ENCODE measurements at places on chromosomes 1 and 21. TPM values are rescaled to one million over a fixed set of nuclear protein-coding genes. Genes with fewer than 3 reads are reported as not detected.

DNA sequence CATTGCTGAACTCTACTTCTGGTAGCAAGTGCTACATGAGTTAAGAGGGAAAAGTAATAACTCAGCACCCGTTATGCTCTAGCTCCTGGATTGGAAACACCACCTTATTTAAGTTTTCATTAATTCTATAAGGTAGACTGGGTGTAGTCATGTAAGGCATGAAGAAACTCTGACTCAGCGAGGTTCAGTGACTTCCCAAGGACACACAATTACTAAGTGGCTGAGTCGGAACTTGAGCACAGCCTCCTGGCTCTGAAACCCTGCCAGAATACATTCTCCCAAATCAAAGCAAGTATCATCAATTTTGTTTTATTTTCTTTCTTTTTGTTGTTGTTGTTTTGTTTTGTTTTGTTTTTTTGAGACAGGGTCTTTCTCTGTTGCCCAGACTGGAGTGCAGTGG is 29.1 kb upstream of the SCCPDH start:
- no peak for DNase-seq

DNA sequence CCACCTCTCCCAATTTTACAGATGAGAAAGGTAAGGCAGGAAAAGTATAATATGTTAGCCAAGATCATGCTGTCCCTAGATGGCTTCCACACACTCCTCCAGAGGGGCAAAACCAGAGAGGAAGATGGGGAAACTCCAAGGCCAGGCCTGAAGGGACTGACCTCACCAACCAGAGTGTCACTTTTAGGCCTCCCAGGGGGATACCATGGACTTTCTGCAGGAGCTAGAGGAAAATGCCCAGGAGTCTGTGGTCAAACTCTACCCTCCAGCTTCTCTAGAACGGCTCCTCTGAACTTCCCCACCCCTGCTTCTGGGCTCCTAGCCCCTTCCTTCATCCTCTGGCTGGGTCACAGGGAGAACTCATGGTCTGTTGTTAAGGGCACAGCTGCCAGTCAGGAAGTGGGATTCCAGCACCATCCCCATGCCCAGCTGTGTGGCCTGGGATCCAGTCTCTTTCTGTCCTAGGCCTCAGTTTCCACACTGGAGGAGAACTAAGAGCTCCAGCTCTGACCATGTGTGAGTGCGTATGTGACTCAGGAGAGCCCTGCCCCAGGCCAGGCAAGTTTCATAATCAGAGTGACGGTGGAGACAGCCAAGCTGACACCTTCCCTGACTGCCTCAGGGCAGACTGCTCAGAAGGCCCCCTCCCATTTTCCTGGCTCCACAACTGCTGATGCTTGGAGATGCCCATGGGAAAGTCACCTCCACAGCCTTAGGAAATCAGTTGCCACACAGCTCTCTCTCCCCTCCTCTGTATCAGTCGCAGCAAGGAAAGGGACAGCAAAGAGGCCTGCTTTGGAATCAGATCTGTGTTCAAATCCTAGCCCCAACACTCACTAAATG is 1.9 kb downstream of the IGSF8 start:
- DNase-seq: no peak

The SGIP1 gene
- 14.0 TPM for total RNA-seq

DNA sequence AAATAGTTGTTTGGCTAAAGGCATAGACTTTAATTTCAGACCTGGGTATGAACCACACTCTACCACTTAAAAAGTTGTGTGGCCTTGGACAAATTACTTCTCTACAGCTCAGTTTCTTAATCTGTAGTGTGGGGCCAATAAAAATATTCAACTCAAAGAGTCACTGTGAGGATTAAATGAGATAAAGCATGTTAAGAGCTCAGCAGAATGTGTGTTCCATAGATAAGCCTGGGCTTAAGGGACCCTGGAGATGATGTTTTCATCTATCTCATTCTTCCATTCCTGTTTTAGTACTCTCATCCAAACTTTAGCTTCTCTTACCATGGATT is 17.7 kb downstream of the S100A10 start:
- DNase-seq: no peak

DNA sequence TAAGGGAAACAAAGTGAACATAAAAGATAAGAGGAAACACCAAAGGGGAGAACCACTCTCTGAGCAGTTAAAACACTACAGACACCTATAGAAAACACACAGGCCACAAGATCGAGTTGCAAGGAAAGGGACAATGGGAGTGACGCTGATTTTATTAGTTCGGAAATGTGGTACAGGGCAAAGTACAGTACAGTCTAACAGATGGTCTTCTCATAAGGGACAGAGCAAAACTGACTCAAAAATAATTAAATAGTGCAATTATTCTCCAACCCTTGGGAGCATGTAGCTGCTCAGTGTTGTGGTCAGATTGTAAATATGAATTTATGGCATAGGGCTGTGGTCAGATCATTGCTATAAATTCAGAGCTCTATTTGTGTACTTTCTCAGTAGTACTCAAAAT is 352.0 kb downstream of the USH2A start:
- no peak for DNase-seq

The SUSD4 gene
- 26.3 TPM for total RNA-seq

The RAB25 gene
- 52.1 TPM for total RNA-seq

GRCh38 chr1:198860371-198860770 is 221.5 kb downstream of the PTPRC start:
- DNase-seq: no peak

DNA sequence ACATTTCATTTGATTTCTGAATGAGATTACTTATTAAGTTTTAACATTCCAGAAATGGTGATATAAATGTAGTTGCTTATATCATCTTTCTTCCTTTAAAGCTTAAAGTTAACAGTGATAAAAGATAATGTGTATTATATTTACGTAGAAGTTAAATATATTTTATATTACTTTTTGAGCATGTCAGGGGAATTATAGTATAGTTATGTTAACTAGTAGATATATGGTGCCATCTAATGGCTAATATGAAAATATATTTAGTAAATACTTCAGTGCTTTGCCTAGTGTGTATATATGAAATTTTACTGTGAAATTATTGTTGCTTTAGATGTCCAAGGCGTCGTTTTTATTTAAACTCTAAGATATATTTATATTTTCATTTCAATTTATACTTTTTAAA is 51.5 kb downstream of the SYT14 start:
- DNase-seq: no peak

- DNase-seq: no peak
Observed at GRCh38 chr1:224160171-224160682, 22.8 kb upstream of the DEGS1 start.

GRCh38 chr21:33383056-33383888 is 19.9 kb upstream of the IFNGR2 start:
- no peak for DNase-seq

DNA sequence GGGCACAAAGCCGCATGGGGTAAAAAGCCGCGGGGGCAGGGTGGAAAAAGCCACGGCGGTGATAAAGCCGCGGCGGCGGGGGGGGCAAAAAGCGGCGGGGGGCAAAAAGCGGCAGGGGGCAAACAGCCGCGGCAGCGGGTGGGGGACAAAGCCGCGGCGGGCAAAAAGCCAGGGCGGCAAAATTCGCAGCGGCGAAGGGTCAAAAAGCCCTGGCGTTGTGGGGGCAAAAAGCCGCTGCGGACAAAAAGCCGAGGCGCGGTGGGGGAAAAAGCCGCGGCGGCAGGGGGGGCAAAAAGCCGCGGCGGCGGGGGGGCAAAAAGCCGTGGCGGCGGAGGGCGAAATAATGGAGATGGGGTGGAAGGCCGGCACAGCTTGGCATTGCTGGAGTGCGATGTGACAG is 3902.9 kb downstream of the SRGAP2C start:
- no peak for DNase-seq

- DNase-seq: no peak
Observed at GRCh38 chr1:211610779-211611556, 32.0 kb upstream of the SLC30A1 start.

The TDRD5 gene
- not detected for total RNA-seq

- DNase-seq: no peak
Observed at GRCh38 chr1:99004254-99004860, 304 bp downstream of the PLPPR5 start.

DNA sequence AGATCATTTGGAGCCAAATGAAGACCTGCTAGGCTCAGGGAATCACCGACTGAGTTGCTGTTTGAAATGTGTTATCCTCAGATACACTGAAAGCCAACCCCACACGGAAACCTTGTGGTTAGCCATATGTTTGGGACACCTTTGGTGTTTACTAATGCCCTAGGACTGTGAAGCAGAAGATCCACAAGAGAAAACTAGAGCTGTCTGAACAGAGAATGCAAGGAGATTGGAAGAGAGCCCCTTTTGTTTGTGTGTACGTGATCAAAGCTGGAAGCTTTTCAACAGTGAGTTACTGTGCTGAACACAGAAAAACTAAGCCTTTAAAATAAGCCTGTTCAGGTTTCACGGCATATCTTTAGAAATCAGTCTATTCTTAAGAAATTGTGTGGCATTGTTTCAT is 908.2 kb upstream of the ADGRL2 start:
- DNase-seq: no peak

GRCh38 chr1:57551476-57551875 is 127.6 kb upstream of the DAB1 start:
- DNase-seq: no peak

The SELE gene
- total RNA-seq: 11.5 TPM

DNA sequence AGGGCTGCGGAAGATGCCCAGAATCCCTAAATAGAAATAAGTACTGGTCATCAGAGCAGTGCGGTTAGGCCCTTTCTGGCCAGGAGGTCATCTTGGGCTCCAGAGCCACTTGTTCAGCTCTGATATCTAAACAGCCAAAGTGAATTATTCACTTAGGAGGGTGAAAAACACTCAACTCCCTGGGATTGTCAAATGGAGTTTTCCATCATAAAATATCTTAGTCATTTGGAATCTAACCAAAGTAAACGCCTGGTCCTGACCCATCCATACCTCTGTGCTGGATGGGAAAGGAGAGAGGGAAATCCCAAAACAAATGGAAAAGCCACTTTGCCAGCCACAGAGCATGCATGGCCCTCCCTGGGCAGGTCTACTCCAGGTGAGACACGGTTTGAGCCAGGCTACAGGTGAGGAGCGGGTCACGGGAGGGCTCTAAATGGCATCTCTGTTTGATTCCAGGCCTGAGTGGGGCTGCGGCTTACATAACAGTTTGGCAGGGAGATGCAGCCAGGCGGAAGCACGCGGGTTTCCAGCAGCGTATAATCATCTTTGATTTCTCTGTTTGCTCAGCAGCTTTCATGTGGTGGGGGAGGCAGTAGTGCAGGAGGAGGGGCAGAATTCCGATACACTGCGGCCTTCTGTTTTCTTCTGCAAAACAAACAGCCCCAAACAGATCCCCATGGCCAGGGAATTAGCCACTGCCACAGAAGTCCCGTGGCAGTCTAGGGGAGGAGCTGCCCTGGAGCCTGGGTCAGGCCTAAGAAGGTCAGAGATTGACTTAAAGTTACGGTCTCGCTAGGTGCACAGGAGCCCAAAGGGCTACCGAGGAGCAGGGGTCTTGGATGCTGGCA is 59.1 kb upstream of the ZNF648 start:
- no peak for DNase-seq

The VASH2 gene
- 4.2 TPM for total RNA-seq

The CYP2J2 gene
- total RNA-seq: 0.74 TPM

The GBP5 gene
- 4.2 TPM for total RNA-seq

GRCh38 chr1:55043011-55043410 is 3.7 kb downstream of the PCSK9 start:
- DNase-seq: no peak

The TNNT2 gene
- 9.8 TPM for total RNA-seq

The ATP6V1G3 gene
- not detected for total RNA-seq

The DYNLT4 gene
- total RNA-seq: not detected

The TMEM61 gene
- total RNA-seq: 3.4 TPM

DNA sequence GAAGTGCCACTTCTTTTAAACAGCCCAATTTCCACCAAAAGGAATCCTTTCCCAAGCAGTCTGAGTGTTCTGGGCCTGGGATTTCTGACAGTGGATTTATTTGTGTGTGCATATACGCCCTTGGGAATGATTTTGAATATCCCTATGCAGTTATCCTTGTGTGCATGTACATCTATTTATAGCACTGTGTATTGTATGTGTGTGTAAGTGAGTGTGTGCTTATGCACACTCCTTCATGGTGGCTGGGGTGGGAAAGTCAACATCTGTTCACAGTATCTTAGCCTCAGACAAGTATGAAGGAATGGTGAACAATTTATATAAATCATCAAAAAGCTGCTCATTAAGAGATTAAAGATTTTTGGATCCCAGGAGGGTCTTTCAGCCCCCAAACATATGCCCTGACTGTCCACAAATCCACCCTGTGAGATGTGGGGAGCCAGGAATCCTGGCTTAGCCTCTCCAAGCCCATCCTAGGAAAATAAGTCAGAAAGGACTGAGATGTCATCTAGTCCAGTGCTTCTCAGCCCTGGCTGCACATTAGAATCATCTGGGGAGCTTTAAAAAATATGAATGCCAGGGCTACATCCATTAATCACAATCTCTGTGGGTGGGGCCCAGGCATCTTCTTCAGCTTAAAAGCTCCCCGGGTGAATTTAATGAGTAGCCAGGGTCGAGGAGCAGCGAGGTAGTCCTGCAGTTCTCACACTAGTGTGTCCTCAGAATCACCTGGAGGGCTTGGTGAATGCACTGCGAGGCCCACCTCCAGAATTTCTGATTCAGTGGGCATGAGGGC is 101.4 kb downstream of the PLXNA2 start:
- no peak for DNase-seq

The TMEM125 gene
- 1.2 TPM for total RNA-seq

GRCh38 chr1:220748089-220748934 is at the start of gene MTARC2:
TSS of gene MTARC2 (plus strand) at chr1:220748322. CDS start at chr1:220748532, 210 bp downstream.
- DNase-seq: no peak

Data from vagina (tissue), 2 donors.